ENCODE measurements at places on chromosomes 1 and 21.

DNA sequence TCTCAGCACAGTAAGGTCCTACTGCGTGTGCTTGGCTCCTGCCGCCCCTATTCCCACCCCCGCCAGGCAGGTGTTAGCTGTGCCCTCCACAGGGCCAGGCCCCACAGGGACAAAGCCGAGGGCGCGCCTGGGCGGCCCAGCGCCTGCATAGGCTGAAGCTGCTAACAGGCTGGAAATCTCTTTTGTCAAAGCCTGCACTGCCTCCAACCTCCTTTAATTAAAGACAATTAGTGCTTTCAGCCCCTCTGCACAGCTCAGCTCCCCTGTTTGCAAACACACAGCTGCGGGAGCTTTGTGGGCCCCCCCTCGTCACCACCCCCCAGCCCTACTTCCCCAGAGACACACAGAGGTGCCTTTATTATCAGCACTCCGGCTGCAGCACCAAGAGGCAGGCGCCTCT is 95.9 kb downstream of the EPHB2 start:
- no peak for DNase-seq

GRCh38 chr1:8165595-8166360 is 139.7 kb upstream of the ERRFI1 start:
- no peak for DNase-seq

GRCh38 chr1:244325056-244325758 is 126.5 kb downstream of the ADSS2 start:
- DNase-seq: no peak

GRCh38 chr1:44822131-44822701 is 13.9 kb downstream of the BTBD19 start:
- no peak for DNase-seq

DNA sequence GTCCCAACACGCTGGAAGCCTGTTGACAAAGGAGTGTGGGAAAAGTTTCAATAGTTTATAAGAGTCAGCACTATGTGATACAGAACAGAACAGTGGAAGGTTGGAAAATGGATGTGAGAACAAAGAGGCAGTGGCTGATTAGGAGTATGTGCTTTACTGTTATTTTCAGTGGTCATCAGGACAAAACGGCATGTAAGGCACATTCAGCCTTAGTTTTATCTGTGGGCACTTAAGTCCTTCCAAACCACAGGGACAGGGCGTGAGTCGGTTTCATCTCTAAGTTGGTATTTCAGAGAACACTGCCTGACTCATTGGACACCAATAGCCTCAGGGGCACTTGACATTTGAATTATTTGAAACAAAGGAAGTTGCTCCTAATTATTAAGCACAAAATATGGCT is 306.9 kb downstream of the ASTN1 start:
- no peak for DNase-seq

- DNase-seq: no peak
These were observed 801 bp upstream of the GORAB start for GRCh38 chr1:170530972-170531757.

DNA sequence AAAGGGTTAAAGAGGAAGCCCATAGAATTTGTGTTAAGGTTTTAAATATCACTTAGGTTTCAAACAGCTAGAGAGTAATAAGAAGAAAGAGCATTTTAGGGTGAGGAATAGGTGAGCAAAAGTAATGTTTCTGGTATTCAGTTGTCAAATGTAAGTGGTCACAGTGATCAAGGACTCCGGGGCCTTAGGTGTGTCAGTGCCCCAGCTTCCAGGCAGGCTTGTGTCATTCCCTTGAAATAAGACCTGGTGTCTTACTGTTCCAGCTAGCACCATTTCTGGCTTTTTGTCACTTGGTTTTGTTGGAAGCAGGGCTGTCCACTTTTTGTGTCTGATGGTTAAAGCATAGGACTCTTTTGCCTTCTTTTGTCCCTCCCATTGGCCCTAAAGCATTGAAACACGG is 69.6 kb downstream of the DYRK1A start:
- no peak for DNase-seq

- DNase-seq: no peak
These were observed 86.6 kb upstream of the ERRFI1 start for GRCh38 chr1:8112611-8113261.

DNA sequence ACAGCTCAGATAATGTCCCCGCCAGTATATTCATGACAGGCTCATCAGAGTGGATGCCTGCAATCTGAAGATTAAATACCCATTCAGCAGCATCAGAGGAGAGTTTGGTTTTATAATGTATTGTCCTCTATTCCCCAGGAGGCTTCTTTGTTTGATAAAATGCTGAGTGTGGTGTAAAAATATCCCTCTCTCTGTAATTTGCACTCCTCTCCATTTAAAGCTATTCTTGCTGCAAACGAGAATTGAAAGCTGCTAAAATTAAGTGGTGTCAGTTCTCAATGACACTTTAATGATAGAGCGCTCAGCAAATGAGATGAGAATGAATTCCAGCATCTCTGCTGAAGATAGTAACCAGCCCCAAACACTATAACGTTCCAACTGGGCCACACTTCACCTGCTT is 205.7 kb upstream of the RRP15 start:
- no peak for DNase-seq

DNA sequence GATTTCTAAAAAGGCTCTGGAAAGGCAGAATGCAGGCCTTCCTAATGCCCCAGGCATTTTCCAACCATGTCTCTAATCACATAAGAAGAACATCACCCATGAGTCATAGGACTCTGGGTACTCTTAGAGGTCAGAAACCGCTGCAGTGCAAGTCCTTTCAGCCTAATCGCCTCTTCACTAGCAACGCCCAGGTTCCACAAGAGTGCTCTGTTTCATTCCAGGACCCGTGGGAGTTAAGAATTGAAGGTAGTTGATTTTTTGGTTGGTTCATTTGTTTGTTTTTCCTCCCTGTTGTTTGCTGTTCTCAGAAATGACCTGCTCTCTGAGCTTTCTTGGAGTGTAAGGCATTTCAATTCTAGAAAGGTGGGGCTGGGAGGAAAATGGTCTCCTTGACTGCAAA is 123.2 kb downstream of the NR5A2 start:
- DNase-seq: no peak

GRCh38 chr1:229563701-229564100 is 5.2 kb upstream of the ABCB10 start:
- no peak for DNase-seq

DNA sequence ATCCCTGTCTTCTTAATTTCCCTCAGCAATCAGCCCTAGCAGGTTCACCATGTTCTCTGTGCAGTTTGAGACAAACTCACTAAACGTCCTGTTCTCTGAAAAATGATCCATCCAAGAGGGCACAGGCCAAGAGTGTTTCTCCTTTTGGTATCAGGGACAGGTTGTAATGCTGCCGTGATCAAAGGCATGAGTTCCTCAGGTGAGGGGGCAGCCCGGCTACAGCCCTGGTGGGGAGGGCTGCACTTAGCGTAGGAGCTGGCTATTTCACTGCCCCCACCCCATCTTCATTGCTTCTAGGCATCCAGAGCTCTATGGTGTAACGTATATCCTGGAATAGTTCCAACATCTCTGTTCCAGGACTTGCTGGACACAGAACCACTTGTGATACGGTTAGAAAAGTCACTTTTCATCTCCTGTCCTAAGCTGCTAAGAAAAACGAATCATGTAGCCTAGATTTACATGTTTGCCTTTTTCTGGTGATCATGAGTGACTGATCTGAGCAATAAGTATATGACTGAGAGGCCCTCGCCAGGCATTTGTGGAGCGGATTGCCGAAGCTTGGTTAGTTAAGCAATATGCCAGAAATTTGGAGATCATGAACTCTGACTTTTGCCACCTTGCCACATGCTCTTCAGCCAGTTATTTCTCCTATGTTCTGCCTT is 41.1 kb upstream of the SRP9 start:
- DNase-seq: no peak

- DNase-seq: no peak
These were observed 6.3 kb upstream of the FOXD2 start for GRCh38 chr1:47431534-47431933.

DNA sequence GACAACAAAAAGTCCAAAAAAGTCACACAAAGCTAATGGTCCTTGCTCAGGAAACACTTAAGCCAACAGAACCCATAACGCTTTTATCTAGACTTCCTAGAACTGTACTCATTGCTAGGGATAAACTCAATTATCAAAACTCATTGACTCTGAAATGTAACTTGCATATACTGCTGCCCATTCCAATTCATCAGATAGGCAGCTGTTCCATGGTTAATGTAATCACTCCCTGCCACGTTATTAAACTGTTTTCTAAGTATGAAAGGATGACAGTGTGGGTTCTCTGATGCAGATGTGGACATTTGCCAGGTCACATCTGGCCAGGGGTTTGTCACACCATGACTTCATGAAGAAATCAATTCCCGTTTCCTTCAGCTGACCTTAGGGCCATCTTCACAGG is 30.3 kb upstream of the DNAJC11 start:
- no peak for DNase-seq

DNA sequence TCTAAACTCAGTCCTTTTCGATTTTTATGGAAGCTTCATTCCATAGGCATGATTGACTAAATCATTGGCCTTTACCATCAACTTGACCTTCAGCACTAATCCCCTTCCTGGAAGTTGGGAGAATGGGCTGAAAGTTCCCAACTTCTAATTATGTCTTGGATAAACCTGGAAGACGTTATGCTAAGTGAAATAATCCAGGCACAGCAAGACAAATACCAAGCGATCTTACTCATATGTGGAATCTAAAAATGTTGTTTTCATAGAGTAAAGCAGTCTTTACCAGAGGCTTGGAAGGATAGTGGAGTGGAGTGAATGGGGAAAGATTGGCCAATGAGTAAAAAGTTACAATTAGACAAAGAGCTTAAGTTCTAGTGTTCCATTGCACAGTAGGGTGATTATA is 1453.2 kb downstream of the PLA2G4A start:
- no peak for DNase-seq

- DNase-seq: no peak
These were observed 1067.9 kb downstream of the TTLL7 start for GRCh38 chr1:82931006-82931405.

- no peak for DNase-seq
These were observed 15.9 kb upstream of the ADAMTS5 start for GRCh38 chr21:26982767-26983166.

- DNase-seq: no peak
These were observed at the start of gene TRIM63 for GRCh38 chr1:26067432-26067911. TSS of gene TRIM63 (minus strand) at chr1:26067630. CDS start at chr1:26067494, 136 bp downstream.

GRCh38 chr1:16969057-16969611 is 11.3 kb downstream of the MFAP2 start:
- no peak for DNase-seq

DNA sequence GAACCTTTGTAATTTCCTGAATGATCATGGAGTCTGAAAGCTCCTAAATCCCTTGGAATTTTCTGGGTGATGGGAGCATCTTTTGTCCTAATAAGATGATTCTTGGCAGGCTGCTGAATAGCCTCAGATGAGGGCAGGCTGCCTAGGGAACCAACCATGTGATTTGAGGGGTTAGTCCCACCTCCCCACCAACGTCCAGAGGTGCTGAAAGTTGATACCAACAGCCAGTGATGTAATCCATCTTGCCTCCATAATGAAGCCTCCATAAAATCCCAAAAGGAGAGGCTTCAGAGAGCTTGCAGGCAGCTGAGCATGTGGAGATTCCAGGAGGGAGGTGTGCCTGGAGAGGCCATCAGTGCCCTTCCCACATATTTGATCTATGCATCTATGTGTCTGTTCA is 43.7 kb downstream of the GTF2B start:
- DNase-seq: no peak

DNA sequence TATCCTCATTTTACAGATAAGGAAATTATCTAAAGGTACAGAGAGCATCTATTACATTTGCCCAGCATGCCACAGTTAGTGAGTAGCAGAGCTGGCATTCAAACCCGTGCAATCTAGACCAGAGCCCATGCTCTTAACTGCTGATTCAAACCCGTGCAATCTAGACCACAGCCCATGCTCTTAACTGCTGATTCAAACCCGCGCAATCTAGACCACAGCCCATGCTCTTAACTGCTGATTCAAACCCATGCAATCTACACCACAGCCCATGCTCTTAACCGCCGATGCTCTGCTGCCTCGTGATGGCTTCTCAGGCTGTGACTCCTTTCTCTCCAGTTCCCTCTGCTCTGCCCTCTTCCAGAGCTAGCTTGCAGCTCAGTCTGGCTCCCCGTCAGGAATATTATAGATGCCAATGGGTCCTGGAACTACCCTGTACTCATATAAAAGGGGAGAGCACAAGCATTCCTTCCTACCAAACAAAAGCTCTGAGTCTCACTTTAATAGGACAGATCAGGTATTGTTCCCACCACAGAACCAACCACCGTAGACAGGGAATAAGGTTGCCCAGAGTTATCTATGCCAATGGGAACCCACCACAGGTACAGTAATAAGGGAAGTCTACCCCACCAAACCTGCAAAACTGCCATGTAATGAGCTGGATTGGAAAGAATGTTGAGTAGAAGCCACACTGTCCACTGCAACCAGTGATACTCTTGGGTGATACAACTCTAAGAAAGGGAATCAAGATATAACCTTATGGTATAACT is 78.4 kb downstream of the SMYD3 start:
- no peak for DNase-seq

GRCh38 chr1:216600730-216601609 is 122.3 kb downstream of the ESRRG start:
- no peak for DNase-seq

- DNase-seq: no peak
These were observed 88.3 kb downstream of the DHRS3 start for GRCh38 chr1:12529640-12530174.

GRCh38 chr1:38267037-38268036 is 220.7 kb upstream of the POU3F1 start:
- DNase-seq: no peak

DNA sequence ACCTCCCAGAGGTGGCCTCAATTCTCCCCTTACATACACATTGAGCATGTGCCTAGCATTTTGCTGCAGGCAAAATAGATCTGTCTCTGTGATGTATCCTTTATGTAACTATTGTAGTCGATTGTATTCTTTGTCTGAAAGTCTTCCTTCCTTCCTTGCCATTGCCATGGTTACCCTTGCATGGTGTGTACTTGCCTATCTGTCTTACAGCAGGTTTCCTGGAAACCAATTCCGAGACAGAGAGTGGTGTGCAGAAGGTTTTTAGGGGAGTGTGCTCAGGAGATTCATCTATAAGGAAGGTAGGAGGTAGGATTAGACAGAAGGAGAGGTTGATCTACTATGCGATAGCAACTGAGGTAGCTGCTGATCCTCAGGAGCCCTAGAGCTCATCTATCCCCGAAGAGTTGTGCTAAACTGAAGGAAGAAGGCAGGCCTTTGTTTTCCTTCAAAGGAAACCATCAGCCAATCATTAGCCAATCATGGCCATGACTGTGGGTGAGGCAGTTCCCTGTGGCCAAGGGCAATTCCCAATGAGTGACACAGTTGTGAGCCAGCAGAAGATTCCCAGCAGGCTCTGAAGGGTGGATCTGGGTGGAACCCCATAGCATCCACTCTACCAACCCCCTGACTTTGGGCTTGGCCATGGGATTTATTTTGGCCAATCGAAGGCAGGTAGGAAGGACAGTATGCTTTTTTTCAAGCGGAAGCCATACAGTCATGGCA is 15.0 kb downstream of the CITED4 start:
- DNase-seq: no peak
